NCI-H1092 treated with DMSO at 0.1 percent for 48 hours (cell line): ENCODE measurements at places on chromosomes 16 and 17.

GRCh38 chr17:49162866-49163265 is 30.3 kb downstream of the B4GALNT2 start:
- no peak for DNase-seq

DNA sequence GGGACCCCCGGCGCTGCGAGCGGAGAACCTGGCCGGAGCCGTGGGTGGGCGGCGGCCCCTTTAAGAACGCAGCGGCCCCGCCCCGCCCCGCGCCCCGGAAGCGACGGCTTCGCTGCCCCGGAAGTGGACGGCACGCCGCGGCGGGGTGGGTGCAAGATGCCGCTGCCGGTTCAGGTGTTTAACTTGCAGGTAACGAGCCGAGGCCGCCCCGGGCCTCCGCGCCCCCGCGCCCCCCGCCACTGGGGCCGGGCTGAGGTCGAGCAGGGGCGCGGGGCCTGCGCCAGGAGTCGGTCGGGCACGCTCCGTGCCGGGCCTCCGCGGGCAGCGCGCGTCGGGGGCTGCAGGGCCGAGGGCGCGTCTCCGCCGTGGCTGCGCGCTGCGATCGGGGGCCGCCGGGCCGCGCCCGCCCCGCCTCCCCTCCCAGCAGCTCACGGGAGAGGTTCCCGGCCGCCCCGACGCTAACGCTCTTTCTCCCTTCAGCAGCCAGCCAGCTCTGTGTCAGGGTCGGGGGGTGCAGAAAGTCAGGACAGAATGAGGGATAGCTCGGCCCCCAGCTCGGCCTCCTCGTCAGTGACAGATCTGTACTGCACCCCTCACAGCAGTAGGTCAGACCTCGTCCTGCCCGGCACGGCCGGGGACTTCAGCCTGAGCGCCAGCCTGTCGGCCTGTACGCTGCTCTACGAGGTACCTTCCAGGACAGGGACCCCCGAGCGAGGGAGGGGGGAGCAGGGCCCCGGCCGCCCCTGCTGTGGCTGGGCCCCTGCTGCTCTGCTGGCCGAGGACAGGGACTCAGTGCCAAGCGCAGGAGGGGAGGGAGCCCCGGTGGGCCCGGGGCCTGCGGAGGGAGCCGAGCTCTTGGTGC is at the start of the genes GPS1 and RFNG:
GPS1 (plus strand) TSS at position 123 of the 862 bp plus-strand sequence; CDS start at position 157, 34 bp downstream.
RFNG (minus strand) TSS at position 36 of the 862 bp plus-strand sequence. CDS start 45 bp downstream, outside the sequence.
- DNase-seq, result peak; percentile 67

DNA sequence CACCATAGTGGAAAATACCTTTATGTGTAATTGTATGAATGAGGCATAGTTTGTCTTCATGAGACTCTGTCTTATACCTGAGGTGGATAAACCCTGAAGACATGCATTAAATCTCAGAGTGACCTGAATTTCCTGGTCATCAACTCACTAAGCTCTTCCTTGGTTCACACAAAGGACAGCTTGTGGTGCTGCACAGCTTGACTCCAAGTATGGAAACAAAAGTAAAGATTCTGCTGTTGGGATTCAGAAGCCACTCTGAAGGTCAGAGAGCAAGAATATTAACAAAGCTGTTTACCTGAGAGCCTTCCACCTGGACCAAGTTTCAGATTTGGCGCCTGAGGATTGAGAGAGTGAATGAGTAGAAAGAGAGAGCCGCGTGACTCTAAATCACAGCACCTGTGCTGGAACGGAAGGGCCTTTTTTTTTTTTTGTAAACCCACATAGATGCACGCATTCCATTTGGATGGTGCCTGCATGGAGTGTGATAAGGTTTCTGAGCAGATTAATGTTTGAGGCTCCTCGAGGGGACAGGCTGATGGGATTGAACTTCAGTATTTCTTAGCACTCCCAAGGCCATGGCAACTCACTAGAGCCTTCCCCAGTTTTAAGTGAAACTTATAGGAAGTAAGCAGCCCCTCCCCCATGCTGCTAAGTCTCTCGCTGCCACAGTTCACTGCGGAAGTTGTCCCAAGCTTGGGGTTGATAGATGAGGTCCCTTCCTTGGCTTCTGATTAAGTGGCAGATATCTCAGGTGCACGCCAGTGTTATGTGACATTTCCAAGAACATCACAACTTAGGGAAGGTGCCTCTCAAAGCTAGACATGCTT is 28.7 kb downstream of the CALB2 start:
- DNase-seq, result no peak

DNA sequence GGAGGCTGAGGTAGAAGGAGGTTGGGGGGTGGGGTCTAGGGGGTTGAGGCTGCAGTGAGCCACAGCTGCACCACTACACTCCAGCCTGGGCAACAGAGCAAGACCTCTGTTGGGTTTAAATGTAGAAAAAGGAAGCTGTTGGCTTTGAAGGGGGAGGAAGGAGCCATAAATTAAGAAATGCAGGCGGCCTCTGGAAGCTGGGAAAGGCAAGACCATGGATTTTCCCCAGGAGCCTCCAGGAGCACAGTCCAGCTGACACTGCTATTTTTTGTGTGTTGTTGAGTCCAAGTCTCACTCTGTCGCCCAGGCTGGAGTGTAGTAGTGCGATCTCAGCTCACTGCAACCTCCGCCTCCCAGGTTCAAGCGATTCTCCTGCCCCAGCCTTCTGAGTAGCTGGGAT is 15.9 kb downstream of the LITAF start:
- DNase-seq, result no peak
